ENCODE measurements at places on chromosomes 3 and 15.

DNA sequence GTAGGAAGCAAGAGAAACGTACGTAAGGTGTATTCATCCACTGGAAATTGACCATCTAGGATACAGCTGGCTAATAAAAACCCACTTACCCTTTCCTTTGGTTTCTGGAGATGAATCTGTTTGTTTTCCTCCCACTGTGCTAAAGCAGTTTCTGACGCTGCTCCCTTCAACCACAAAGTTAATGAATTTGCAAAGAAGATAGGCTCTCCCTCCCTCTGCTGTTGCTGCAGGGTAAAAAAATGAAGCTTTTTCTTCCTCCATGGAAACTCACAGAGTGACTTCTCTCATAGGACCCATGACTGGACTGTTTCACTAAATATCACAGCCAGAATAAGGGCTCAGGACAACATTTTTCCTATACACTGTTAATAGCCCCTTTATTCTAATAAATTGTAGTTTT is 172.1 kb upstream of the LRRN1 start:
- no peak for DNase-seq

GRCh38 chr3:44079916-44080315 is 161.8 kb upstream of the TOPAZ1 start:
- DNase-seq = no peak

DNA sequence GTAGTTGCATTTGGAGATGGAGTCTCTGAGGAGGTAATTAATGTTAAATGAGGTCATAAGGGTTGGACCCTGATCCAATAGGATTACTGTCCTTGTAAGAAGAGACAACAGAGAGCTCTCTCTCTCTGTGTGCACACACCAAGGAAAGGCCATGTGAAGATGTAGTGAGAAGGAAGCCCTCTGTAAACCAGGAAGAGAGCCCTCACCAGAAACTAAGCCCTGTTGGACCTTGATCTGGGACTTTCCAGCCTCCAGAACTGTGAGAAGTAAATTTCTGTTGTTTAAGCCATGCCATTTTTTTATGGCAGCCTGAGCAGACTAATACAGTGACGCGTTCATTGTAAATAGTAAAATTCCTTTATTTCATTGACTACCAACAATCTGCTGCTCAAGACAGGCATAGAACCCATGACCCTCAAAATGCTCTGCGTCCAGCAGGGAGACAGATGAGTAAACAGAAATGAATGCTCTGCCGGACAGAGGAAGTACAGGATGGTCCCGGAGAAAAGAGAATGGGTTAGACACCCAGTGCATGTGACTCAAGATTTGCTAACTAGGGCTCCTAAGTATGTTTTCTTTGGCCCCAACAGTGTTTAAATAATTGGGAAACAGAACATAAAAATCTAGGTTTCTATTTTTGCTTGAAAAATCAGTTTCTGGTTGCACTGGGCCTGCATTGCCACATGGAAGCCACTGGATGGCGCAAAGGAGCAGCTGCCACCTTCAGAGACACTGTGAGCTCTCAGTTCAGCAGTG is 37.9 kb upstream of the TNFAIP8L3 start:
- no peak for DNase-seq

DNA sequence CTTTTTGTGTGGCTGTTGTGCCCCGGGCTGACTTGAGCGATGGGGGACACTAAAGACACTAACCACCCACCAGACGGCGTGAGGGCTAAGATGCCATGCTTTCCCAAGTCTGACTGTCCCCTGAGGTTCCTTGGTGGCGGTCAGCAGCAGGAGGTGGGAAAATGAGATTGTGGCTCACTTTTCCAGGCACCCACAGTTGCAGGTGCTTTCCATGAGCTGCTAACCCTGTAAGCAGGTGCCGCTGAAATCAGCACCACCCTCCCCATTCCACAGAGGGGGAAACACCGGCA is 17.7 kb downstream of the PRR23E start:
- DNase-seq = no peak

GRCh38 chr3:70291097-70291482 is 21.3 kb downstream of the MDFIC2 start:
- no peak for DNase-seq

- DNase-seq = no peak
Observed at GRCh38 chr3:60549863-60550262, 701.4 kb downstream of the FHIT start.

- DNase-seq = no peak
Observed at GRCh38 chr3:32959371-32959770, 7.9 kb downstream of the CCR4 start.

DNA sequence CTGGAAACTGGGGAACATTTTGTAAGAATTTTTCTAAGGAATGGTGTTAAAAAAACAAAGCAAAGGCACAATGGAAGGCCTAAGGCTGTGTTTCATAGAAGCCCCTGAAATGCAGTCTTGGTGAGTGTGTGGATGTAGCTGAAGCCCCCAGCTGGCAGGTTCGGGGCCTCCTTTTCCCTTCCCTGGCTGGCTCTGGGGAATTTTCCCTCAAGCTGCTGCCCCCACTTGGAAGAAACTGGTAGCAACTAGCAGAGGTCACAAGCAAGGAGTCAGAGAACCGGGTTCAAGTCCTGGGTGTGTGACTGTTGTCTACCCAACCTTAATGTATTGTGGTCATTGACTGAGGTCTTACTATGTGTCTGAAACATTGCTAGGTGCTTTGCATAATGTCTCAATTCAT is 85.3 kb upstream of the MYZAP start:
- DNase-seq = no peak

DNA sequence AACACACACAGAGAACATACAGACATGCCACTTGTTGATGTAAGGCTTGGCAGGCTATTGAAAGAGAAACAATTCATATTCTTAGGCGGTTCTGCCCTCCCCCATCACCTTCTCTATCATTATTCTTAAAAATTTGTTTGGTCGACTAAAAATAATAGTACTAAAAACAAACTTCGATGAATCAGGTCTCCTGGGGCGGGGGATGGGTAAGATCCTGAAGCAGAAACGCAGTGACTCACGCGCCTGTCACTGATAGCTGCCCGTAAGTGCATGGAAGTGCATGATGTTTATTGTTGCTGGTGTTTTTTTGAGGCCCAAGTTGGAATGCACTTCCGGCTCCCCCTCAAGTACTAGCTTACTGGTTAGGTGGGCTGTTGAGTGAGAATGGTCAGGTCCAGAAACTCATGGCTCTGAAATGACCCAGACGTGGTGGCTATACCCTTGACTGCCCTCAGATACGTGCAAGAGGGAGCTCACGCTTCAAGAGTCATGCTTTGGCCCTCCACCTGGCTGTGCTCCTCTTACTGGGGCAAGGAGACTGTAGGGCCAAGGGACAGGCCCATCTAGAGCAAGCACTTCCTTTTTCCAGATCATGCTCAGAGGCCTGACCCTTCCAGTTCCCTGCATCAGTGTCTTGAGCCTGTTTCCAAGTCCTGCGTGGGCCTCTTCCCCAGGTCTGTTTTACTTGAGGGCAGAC is 10.9 kb downstream of the SMAD3 start:
- DNase-seq = no peak

- no peak for DNase-seq
Observed at GRCh38 chr3:101999177-101999779, 150.0 kb downstream of the NFKBIZ start.

DNA sequence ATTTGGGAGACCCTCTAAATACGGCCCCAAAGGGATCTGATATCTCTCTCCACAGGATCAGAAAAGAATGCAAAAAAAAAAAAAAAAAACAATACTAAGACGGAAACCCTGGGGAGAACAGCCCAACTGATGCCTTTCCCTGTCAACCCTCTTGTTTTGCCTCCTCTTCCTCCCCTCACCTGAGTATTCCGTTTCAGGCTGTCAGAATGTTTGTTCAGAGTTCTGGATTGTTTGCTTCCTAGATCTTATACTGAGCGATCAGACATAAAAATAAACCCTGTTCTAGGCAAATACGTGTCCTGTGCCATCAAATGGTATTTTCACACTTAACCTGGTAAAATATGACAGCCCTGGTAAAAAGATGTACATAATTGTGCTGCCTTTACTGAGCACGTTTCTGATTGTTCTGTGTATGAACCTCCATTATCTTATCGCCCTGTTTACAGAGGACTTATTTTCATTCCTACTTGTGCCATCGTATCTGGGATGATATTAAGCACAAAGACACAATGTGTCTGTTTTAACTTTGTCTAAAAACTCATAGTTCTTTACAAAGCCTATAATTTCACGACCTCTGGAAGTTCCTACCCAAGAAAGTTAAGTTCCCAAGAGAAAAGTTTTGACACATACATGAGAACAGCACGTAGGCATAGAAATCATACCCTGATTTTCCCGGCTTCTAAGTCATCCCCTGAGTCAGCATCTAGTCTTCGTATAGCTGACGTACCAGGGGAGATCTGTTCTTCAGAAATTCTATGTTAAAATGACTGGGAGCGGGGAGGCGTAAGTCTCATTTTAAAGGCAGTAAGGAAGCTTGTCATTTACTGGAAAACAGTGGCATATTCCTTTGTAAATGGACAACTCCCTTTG is 856 bp downstream of the ZBTB38 start:
- DNase-seq = no peak

- no peak for DNase-seq
Observed at GRCh38 chr3:17554078-17554477, 188.4 kb downstream of the TBC1D5 start.

DNA sequence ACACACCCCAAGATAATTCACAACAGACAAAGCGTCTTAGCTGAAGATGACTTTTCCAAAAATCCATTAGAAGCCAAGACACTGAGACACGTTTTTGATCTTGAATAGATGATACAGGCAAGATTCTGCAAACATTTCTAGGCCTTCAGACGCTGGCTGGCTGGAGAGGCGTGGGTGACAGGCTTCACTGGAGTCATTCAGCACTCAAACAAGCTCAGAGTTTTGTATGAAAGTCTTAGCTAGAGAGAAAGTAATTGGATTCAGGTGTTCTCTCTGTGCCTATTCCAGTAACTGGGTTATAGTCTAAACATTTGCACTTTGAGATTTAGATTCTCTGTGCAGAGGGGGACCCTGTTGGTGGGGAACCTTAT is 147.7 kb upstream of the BHLHE40 start:
- DNase-seq = no peak

- no peak for DNase-seq
Observed at GRCh38 chr3:17489139-17489538, 253.3 kb downstream of the TBC1D5 start.

Measured in stimulated activated CD8-positive, alpha-beta memory T cell treated with anti-CD3 and anti-CD28 coated beads, Interleukin-4, amount 100 ng/mL, for 4 hours (primary cell).